A673 (cell line): ENCODE measurements at places on chromosomes 7 and 10. TPM values are rescaled to one million over a fixed set of nuclear protein-coding genes. Genes with fewer than 3 reads are reported as not detected.

GRCh38 chr7:104848138-104848990, 165.6 kb upstream of the KMT2E start:
- no peaks in the 10 kb centered on the region for H3K4me1 ChIP-seq
- H3K36me3 ChIP-seq, result no peaks in the 10 kb centered on the region
- peak; percentile 73 for DNase-seq

DNA sequence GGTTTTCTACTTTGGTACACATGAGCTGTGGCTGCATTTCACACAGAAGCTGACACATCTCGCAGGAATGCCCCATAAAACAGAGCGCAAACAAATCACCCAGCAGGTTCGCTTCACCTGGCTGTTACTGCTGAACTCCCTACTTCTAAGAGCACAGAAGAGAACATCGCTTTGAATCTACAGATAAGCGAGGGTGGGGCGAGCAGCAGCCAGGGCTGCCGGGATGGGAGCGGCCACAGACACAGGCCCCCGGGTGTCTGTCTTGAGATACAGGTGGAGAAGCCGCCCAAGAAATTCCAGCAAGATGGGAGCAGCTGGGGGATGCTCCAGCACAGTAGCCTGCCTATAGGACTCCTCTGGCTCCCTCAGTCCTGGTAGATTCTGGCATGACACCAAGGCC, 27.4 kb downstream of the OGDHL start:
- H3K27me3 ChIP-seq, result no peaks in the 10 kb centered on the region
- H3K4me3 ChIP-seq, result no peak overlapping the region
- no peaks in the 10 kb centered on the region for H3K4me1 ChIP-seq
- no peaks in the 10 kb centered on the region for H3K36me3 ChIP-seq
- DNase-seq, result no peak

DNA sequence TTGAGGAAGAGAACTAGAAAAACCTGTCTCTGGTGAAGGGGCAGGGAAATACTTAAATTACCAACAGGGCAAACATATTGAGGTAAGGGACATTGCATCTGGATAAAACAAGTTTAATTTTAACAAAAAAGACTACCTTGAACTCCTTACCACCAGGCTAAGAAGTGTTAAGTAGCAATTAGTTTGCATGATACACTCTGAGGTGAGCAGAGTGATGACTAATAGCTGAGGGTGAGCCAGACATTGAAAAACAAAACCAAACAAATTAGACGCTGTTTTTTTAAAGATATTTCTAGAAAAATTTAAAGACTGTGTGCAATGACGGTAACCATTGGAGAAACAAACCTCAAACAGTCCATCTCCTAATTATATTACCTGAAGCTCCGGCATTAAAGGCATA, 105.9 kb downstream of the ANKRD7 start:
- H3K4me3 ChIP-seq, result no peak overlapping the region
- no peaks in the 10 kb centered on the region for H3K4me1 ChIP-seq
- no peak for DNase-seq
- H3K27ac ChIP-seq, result no peak overlapping the region

GRCh38 chr7:138186951-138187351, 110.7 kb downstream of the AKR1D1 start:
- H3K36me3 ChIP-seq, result no peaks in the 10 kb centered on the region
- no peak overlapping the region for H3K27ac ChIP-seq
- H3K27me3 ChIP-seq, result no peaks in the 10 kb centered on the region
- peak; percentile 17 for DNase-seq
- no peaks in the 10 kb centered on the region for H3K4me1 ChIP-seq

GRCh38 chr10:72375173-72375572, 20.5 kb upstream of the DNAJB12 start:
- H3K36me3 ChIP-seq, result no peaks in the 10 kb centered on the region
- no peak for DNase-seq
- H3K4me3 ChIP-seq, result no peak overlapping the region
- peaks cover 19% of the 10 kb centered on the region for H3K4me1 ChIP-seq

- H3K27me3 ChIP-seq, result no peaks in the 10 kb centered on the region
- peak; percentile 73 for DNase-seq
- peak overlapping the region; percentile 10 for H3K27ac ChIP-seq
- H3K36me3 ChIP-seq, result peaks cover 4% of the 10 kb centered on the region
Observed at GRCh38 chr10:18238870-18239485, 98.8 kb downstream of the CACNB2 start.

- no peaks in the 10 kb centered on the region for H3K36me3 ChIP-seq
- H3K4me3 ChIP-seq, result no peak overlapping the region
- DNase-seq, result no peak
- H3K27me3 ChIP-seq, result no peaks in the 10 kb centered on the region
- no peaks in the 10 kb centered on the region for H3K4me1 ChIP-seq
- H3K27ac ChIP-seq, result no peak overlapping the region
Observed at GRCh38 chr10:52143338-52143737, 170.7 kb upstream of the DKK1 start.

GRCh38 chr7:99843808-99844207, 16.0 kb downstream of the CYP3A43 start:
- DNase-seq, result peak; percentile 5
- no peaks in the 10 kb centered on the region for H3K4me1 ChIP-seq
- no peak overlapping the region for H3K4me3 ChIP-seq
- H3K27me3 ChIP-seq, result peaks cover 12% of the 10 kb centered on the region
- H3K27ac ChIP-seq, result no peak overlapping the region

- no peak for DNase-seq
- H3K4me1 ChIP-seq, result no peaks in the 10 kb centered on the region
- no peaks in the 10 kb centered on the region for H3K36me3 ChIP-seq
Observed at GRCh38 chr10:98533241-98533640, 86.5 kb upstream of the HPS1 start.

GRCh38 chr7:39650676-39651075, 27.3 kb downstream of the RALA start:
- no peak overlapping the region for H3K4me3 ChIP-seq
- no peaks in the 10 kb centered on the region for H3K36me3 ChIP-seq
- no peak for DNase-seq
- no peaks in the 10 kb centered on the region for H3K4me1 ChIP-seq
- no peak overlapping the region for H3K27ac ChIP-seq

GRCh38 chr10:27527666-27528295, 23.7 kb downstream of the RAB18 start:
- H3K27ac ChIP-seq, result peak overlapping the region; percentile 88
- H3K27me3 ChIP-seq, result no peaks in the 10 kb centered on the region
- H3K4me3 ChIP-seq, result peak overlapping the region; percentile 36
- peaks cover 82% of the 10 kb centered on the region for H3K4me1 ChIP-seq
- DNase-seq, result peak; percentile 80

Gene CDK1
- total RNA-seq, result 153 and 168 TPM in 2 replicates

Gene TRIM74
- total RNA-seq, result 0.31 TPM in 1 of 2 replicates, not detected in the other

Gene GRID2IP
- total RNA-seq, result 0.13 TPM in 1 of 2 replicates, not detected in the other

Gene BBS9
- total RNA-seq, result 9.0 and 9.4 TPM in 2 replicates

Gene SLIT1
- 0.43 and 0.66 TPM in 2 replicates for total RNA-seq

Gene SPDYE2
- total RNA-seq, result not detected in 2 replicates

Gene EPO
- total RNA-seq, result 0.21 TPM in 1 of 2 replicates, not detected in the other

Gene AVPI1
- total RNA-seq, result 2.4 and 2.6 TPM in 2 replicates

Gene FLNC
- total RNA-seq, result 6.5 and 7.8 TPM in 2 replicates

Gene ENO4
- total RNA-seq, result 0.28 TPM in 2 replicates
